AG09309 (cell line): ENCODE measurements at places on chromosomes 12 and 14.
A peak's percentile ranks its signal among the peaks of the same experiment; 100 is the strongest.

GRCh38 chr12:57772429-57773322 lies at the start of gene EEF1AKMT3:
Gene EEF1AKMT3, plus strand, starts transcription at chr12:57772614. Its CDS starts 111 bp downstream, at chr12:57772725.
- DNase-seq: no peak

DNA sequence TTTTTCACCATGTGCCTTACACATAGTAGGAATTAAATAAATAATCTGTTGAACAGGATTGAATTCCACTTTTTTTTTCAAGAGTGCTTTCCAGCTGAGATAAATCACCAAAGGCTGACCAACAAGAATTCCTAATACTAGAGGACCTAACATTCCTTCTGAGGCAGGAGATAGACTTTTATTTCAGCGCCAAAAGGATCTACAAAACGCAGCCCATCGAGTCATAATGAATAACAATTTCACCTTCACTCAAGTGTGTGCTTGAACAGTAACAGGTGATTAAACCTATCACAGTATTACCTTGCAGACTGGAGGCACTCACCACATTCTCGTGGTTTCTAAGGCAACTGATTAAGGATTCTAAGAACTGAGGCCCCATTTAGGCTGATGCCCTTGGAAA lies 224.3 kb upstream of the ATP2B1 start:
- no peak for DNase-seq

- no peak for DNase-seq
Measured at GRCh38 chr14:105894978-105895881, 368.8 kb downstream of the TMEM121 start.

DNA sequence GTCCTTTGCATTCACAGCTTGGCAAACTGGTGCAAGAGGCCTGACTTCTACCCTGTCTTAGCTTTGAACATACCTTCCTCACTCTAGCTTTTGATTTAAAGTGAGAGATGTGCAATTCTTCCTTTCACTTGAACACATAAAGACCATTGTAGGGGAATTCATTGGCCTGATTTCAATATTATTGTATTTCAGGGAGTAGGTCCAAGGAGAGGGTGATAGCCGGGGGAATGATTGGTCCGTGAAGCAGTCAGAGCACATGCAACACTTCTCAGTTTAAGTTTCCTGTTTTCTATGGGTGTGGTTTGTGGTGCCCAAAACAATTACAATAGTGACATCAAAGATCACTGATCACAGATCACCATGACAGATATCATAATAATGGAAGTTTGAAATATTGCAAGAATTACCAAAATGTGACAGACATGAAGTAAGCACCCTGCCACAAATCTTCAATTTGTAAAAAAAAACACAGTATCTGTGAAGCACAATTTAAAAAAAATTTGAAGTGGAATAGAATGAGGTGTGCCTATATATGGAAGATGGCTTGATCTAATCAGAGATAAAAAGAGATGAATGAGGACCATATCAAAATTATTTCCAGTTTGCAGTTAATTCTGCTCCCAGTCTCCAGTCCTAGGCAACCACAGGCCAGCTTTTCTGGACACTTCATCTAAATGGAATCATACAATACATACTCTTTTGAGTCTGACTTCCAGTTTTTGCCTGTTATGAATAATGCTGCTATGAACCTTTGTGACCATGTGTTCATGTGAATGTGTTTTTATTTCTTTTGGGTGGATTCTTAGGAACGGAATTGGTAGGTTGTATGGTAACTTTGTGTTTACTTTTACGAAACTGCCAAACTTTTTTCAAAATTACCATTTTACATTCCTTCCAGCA lies 23.2 kb downstream of the BORCS5 start:
- DNase-seq: no peak

GRCh38 chr12:49873361-49873934 lies 30.3 kb downstream of the FAIM2 start:
- peak; percentile 8 for DNase-seq

DNA sequence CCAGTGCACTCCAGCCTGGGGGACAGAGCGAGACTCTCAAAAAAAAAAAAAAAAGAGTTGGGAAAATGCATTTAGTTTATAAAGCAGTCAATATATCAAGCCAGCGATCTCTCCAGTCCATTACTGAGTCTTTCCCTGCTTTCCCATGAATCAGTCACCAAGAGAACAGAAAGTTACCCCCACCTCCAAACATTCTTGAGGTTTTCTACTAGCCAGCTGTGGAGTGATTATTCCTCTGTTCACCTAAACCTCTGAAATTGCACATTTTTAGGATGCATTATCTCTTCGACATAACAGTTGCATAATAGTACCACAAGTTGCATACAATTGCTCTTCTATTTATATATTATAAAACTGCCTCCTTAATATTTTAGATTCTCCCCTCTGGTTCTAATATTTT lies 134.8 kb upstream of the DIO3 start:
- no peak for DNase-seq

DNA sequence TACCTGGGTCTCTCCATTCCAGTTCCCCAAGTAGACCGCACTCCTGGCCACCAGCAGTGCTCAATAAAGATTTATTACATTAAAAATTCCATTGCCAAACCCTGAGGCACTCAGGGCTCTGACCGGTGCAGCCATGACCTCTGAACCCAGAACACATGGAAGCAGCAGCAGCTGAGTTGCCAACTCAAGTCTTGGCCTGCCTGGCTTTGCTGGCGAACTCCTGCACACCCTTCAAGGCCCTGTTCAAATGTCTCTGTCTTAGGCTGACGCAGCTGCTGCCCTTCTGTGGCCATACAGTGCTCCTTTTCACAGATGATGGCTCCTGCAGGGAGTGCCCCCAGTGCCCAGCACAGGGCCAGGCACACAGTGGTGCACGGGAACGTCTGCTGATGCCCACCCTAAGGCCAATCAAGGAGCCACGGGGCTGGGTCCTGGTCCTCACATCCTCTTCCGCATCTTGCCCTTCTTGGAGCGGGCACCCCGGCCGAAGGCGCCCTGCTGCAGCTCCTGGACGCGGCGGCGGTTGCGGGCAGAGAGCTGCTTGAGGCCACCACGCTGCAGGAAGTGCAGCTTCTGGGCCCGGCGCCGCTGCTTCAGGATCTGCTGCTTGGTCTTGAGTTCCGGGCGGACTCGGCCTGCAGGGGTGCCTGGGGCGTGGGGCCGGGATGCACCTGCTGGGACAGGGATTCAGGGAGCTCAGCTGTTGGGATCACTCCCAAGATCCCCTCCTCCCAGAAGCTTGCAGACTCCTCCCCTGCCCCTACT lies 9.1 kb downstream of the CFAP73 start:
- no peak for DNase-seq

DNA sequence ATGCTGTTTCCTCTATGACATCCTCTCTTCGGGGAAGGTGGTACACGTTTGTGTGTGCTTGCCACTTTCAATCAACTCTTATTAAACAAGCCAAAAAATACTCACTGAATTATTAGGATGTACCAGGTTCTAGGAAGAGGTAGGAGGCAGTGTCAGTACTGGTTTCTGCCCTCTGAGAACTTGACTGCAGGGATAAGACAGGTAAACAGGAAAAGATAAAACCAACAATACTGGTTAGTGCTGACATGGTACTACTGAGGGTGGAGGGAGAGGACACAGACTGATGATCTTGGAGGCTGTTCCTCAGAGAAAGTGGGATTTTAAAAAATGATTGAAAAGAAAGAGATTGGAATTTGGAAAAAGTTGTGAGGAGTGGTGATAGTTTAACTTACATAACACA lies 295.2 kb upstream of the PWP1 start:
- DNase-seq: no peak

DNA sequence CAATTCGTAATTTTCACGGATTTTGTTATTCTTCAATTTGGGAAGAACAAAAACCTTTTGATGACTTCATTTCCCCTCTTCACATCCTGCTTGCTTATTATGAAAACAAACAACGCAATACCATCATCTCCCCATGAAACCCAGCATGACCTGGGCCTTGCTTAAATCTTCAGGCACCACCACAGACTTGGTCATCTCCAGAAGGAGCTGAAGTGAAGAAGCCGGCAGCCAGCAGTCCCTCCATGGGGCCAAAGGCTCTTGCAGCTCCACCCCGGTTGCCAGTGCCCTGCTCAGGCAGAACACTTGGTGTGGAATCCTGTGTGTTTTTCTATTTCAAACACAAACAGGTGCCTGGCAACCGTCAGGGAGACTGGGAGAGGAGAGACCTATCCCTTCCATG lies 982.9 kb upstream of the TMEM132C start:
- DNase-seq: no peak

DNA sequence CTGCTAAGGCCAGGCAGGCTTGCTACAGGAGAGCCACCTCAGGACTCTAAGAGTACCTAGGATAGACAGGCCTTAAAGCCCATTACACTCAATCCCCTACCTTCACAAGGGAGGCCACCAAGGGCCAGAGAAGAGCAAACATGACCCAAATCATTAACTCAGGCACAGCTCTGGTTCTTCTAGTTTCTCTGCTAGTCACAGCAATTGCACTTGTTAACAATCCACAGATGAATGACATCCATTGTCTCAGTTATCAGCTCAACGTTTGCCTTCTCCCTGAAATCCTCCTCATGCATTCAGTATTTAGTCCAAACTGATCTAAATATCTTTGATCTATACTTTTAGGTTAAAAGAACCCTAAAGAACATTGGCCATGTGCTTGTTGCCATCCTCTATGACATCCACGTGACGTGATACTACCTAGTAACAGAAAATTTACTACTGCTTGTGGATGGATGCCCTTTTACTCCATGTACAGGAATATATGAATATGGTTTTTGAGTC lies 164.5 kb downstream of the STXBP6 start:
- no peak for DNase-seq

DNA sequence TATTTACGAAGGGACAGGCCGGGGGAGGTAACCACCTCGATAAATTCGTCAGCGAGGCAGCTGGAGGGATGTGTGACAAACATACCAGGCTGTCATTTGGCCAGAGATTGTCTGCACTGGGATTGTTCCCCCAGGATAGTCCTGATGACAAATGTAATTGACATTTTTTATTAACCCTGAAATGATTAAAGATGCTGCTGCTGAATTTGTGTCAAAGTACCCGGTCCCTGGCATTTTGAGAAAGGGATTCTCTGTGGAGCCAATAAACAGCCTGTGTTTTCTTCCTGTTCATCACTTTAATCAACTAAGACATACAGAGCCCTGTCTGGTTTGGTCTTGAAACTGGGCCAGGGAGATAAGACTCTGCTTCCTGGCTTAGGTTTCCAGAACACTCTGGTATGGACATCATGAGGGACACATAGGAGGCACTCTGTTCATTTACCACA lies 117.6 kb downstream of the SLC25A47 start:
- DNase-seq: no peak

GRCh38 chr14:89165189-89166181 lies 251.5 kb downstream of the FOXN3 start:
- DNase-seq: no peak

GRCh38 chr14:28157887-28158791 lies 608.4 kb upstream of the FOXG1 start:
- DNase-seq: no peak

DNA sequence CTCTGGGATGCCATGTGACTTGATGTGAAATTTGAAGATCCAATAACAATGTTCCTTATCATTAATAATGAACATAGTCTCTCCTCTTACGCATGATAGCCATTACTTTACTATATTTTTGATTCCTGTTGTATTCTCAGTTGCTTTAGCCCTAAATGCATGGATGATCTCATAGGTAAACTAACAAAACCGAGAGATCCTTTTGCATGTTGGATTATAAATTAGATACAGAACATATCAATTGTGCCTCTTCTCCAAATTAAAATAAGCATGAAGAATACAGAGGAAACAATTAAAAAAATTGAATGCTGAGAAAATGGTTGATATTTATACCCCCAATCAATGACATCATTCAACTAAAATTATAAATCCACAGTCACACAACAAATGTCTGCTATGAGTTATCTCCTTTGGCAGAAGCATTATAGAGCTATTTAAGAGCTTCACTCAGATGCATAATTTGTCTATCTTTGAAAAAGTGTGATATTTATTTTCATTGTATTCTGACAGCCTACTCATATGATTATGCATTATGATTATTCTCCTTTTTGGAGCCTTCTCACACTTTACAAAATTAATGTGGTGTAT lies 386.4 kb upstream of the STXBP6 start:
- DNase-seq: no peak

DNA sequence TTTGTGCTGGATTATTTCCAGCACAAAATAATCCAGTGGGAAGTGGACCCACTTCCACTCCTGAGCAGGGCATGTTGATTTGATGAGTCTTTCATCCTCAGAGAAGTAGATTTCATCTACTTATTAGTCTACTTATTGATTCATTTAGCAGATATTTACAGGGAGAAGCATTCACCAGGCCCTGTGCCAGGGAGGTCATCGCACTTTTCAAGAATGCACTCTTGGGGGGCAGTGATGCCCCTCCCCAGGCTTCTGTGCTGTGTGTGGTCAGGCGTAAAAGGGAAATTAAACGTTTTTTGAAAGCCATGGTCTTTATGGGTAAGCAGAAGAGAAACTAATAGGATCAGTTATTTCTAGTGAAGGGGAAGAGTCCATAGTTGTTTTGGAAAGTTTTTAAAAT lies 610.7 kb upstream of the TMEM132C start:
- no peak for DNase-seq

DNA sequence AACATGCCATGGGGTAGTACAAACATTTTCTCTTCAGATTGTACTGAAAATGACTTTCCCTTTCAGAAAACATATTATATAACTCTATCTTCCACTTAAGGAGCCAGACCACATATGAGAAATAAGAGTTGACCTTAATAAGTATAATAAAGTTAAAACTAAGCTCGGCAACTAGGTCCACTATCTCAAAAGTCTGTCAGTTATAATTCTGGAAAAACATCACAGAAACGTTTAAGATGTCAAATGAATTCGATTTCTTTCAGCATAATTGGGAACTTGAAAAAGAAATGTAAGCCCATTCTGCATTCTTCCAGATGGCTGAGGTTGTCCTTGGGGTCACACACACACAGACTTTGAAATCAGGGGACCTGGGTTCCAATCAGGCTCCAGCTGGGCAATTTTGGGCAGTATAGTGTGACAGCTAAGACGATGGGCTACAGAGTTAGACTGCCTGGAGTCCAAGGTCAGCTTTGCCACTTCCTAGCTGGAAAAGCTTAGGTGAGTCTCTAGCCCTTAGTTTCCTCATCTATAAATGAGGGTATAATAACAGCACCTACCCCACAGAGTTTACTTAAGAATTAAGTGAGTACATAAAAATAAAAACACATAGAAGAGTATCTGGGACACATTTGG lies 75.6 kb downstream of the PPP2R5E start:
- DNase-seq: no peak

GRCh38 chr12:41548926-41549325 lies 360.8 kb downstream of the PDZRN4 start:
- DNase-seq: no peak

GRCh38 chr12:4203772-4204376 lies 69.7 kb upstream of the CCND2 start:
- DNase-seq: no peak

- no peak for DNase-seq
Measured at GRCh38 chr14:39680777-39681176, 248.5 kb upstream of the FBXO33 start.
